GM19239 (cell line): ENCODE measurements at places on chromosomes 16 and 17.

GRCh38 chr16:89404561-89404960, 85.8 kb downstream of the ANKRD11 start:
- DNase-seq = no peak

- peak; percentile 41 for DNase-seq
Observed at GRCh38 chr17:46782250-46782953, 36.1 kb downstream of the WNT3 start.

DNA sequence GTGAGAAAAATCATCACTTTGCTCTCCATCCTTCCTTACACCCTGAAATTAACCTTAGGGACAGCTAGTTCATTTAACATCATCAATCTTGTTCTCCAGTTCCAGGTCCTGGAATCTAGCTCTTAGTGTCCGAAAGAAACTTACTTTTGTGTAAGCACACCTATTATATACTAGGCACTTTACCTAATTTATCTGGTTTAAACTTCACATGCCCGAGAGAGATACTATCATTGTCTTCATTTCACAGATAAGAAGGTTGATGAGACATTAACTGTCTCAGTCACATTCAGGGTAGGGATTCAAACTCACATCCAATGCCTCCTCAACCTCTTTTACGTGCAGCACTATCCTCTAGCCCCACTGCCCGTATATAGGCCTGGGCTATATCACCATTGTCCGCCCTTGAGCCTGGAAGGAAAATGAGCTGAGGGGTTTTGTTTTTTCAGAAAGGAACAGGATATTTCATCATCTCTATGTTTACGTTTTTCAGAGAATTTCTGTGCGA, 501 bp upstream of the AP2B1 start:
- DNase-seq = no peak

GRCh38 chr16:68781784-68782183, 44.7 kb downstream of the CDH1 start:
- no peak for DNase-seq

DNA sequence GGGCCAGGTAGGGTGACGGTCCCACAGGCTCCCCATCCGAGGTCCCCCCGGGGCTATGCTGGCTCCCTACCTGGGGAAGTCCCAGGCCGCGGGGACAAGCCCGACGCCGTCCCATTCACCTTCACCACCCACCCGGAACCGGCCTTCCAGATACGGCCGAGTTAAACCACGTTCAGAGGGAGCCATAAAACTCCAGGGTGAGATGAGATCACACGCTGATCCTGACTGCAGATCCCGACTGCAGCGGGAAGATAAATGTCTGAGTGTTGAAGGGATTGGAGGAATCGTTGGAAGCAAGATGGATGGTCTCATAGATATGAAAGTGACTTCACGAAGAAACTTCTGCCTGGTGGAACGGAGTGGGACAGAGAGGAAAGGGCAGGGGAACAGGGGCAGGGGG, 13.6 kb upstream of the C1QTNF8 start:
- DNase-seq = no peak

GRCh38 chr17:81867170-81867990, 3.8 kb downstream of the ARHGDIA start:
- no peak for DNase-seq

DNA sequence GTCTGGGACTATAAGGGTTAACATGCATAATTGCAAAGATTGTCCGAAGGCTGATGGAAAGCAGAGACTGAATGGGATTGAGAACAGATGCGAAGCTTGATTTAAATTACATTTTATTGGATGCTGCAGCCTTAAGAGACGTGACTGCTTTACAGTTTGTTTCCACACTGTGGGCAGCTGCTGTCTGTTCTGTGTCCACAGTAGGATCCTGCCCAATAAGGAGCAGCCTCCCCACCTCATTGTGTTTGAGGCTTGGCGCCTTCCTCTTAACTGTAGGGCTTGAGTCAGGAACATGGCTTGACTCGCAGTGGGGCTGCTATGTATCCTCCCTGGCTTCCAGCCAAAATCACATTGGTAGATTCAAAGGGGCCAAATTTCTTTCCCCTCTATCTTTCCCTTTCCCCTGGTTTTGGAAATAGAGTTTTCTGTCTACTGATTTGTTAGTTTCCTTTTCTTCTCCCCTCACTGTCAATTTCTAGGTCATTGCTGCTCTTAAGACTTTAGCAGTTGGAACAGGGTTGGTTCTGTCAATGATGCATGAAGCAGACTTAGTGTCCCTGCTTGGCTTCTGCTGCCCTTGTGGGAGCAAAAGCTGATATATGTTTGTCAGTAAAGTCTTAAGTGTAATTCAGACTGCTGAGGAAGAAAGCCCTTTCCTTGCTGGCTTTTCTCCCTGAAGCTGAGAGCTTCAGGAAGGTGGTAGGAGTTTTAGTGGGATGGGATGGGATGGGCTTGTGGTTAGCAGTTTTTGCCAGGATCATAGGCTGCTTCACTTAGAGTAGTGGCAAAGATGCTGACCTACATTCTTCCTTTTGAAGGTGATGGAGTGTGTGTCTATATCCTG, 5.0 kb upstream of the RARA start:
- no peak for DNase-seq

DNA sequence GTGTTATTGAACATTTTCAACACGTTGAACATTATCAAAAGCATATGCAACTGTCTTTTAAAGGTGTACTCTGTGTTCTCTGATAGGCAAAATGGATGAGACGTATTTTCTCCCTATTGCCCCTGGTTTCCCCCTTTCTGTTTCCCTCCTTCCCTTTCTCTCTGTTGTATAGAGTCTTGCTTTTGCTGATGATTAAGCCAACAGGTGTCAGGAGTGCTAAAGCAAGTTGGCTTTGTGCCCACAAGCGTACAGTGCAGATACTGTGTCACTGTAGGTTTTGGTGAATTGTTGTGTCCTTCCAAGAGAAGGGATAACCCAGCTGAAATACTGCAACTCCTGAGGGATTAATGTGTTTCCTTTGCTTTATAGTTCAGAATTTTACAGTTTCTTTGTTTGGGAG, 74.4 kb downstream of the COX10 start:
- no peak for DNase-seq

GRCh38 chr17:4540687-4541327, 14.4 kb downstream of the MYBBP1A start:
- DNase-seq = no peak

GRCh38 chr16:7714775-7715174, 382.1 kb downstream of the RBFOX1 start:
- DNase-seq = no peak

- DNase-seq = no peak
Observed at GRCh38 chr17:37179893-37180292, 195.9 kb upstream of the C17orf78 start.

- DNase-seq = no peak
Observed at GRCh38 chr16:8646326-8647053, 25.0 kb downstream of the METTL22 start.

- DNase-seq = no peak
Observed at GRCh38 chr16:18803569-18804462, 2.5 kb upstream of the ARL6IP1 start.

GRCh38 chr16:84481051-84481735, 23.3 kb downstream of the MEAK7 start:
- no peak for DNase-seq

DNA sequence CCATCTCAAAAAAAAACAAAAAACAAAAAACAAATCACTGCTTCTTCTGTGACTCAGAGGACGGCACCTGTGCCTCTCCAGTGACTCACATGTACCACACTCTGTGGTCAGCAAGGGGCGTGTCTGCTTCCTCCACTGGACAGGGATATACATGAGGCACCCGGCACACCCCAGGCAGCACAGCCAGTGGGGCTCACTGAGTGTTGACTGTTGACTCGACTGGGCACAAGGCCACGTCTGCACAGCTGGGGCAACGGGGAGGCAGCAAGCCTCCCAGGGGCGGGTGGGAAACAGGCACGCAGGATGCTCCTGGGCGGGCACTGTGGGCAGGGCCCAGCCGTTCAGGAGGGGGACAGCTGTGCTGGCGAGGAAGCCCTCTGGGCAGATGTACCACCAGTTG, 64.1 kb downstream of the TIMM22 start:
- DNase-seq = no peak

DNA sequence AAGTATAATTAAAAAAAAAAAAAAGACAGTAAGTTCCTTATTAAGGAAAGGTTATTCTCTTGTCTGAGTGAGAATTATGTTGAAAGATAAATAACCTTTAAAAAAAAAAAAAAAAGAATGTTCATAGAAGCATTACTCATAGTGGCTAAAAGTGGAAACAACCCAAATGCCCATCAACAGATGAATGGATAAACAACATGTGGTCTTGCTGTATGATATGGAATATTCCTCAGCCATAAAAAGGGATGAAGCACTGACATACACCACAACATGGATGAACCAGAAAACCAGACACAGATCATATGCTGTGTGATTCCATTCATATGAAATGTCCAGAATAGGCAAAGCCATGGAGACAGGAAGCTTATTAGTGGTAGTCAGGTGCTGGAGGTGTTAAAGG, 9.2 kb upstream of the CCNF start:
- no peak for DNase-seq

DNA sequence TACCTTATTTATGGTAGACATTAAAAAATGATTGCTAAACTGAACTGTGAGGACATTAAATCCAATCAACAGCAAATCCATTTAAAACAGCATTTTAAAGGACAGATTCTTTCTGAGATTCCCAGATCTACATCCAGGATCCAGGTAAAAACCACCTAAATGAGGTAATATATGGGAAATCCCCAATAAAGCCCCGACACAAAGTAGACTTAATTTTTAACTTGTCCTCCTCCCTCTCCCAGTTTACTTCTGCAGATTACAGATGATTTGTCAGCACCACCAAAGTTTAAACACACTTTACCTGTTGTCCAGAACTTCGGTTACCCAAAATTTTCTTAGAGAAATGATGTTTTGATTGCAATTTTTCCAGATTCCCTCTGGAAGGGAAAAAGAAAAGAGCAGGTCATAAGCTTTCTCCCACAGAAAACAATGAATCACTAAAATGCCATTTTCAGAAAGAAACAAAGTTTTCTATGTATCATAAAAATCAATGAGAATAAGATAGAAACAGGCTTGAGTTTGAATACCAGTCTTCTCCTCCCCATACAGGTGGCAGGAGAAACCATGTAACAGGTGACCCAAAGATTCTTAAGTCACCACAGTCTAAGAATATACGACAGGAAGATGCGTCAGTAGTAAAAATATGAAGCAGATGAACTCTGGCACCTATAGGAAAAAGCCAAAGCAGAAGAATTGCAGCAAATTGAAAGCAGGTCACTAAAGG, 22.8 kb downstream of the GJC1 start:
- no peak for DNase-seq

GRCh38 chr17:76879691-76880090, 11.5 kb downstream of the MGAT5B start:
- no peak for DNase-seq

DNA sequence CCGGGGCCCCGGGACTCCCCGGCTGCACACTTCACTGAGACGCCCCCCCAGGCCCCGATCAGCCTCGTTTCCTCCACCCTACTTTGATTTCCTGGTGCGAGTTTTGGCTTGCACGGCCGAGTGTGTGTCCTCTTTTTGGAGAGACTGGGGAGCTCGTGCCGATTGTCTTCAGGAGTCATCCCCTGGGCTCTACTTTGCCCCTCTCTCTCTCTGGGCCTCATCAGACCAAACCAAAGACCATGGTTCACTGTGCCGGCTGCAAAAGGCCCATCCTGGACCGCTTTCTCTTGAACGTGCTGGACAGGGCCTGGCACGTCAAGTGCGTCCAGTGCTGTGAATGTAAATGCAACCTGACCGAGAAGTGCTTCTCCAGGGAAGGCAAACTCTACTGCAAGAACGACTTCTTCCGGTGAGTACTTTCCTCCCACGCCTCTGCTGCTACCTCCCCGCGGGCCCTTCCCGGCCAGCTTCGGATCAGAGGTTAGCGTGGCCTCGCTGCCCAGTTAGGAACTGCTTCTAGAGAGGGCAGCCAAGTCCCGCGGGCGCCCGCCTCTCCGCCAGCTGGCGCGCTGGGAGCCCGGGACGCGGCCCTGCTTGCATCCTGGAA, 787 bp downstream of the LHX1 start:
- no peak for DNase-seq

DNA sequence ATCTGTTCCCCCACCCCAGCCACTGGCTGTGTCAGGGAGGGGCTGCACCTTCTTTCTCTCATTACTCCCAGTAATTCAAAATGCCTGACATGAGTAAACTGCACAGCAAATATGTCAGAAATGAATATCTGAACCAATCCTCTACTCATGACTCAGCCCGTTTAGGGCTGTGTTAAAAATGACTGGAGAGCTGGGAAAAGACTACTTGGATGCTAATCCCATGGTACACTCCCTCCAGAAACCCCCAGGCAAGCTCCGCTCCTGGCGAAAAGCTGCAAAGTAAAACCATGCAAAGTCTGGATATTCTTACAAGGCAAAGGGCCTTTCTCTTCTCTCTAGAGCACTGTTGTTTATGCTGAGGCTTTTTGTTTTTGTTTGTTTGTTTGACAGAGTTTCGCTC, 448.1 kb upstream of the DYNLRB2 start:
- no peak for DNase-seq

GRCh38 chr17:32805029-32805976, 71.6 kb downstream of the MYO1D start:
- DNase-seq = no peak

- DNase-seq = no peak
Observed at GRCh38 chr17:3795390-3796102, 5.4 kb downstream of the ITGAE start.

DNA sequence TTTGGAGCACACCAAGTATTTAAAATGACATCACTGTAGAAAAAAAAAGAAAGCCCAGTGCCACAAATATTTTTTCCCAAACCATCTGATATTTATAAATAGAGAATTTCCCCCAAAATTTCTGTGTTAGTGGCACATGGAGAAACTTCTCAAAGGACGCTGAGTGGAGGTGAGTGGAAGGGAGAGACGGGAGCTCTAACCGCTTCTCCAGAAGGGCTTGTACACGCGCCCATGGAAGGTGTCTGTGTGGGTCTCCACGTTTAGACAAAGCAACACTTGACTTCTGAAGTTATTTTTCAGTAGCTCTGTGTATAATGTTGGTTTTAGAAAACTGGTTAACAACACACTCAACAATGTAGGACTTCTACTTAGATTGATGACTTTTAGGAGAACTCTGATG, 1.0 kb downstream of the MYOCD start:
- no peak for DNase-seq

DNA sequence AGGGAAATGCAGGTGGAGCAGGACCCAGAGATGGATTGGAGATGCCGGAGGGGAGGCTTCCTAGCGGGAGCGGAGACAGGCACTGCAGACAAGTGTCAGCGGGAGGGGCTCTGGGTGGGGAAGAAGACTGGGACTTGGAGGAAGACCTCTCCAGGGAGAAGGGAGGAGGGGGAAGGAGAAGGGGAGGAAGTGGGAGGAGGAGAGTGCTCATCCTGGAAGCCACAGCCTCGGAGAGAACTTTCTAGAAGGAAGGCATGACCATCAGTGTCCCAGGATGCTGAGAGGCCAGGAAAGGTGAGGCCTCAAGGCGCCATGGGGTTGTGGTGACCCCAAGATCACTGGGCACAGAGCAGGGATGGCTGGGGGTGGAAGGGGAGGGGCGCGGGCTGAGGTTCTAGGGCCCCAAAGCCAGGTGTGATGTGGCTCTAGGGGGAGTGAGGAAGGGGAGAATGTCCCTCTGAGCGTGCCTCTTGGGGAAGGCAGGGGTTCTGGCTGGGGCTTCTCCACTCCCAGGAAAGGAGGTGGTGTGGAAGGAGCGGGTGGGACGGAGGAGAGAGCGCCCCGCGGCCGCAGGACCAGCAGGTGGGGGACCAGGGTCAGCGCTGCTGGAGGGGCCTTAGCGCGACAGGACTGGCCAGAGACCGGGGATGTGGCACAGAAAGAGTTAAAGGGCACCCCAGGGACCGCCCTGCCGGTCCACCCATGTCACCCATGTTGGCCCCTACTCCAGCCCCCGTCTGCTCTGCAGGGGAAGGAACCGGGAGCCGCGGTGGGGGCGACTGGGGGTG, 900 bp upstream of the GCGR start:
- DNase-seq = no peak
